Cardiac septum (tissue), 1 donor: ENCODE measurements at places on chromosomes 13 and 19. TPM values are rescaled to one million over a fixed set of nuclear protein-coding genes. Genes with fewer than 3 reads are reported as not detected.

The EFNA2 gene
- total RNA-seq = not detected

The TBXA2R gene
- 1.9 TPM for total RNA-seq

- no peak for DNase-seq
These were observed 15.7 kb downstream of the ZNF808 start for GRCh38 chr19:52542984-52543664.

- peak; percentile 98 for DNase-seq
These were observed at the start of gene KLF2 for GRCh38 chr19:16324384-16325160. Gene KLF2 (plus strand): TSS chr19:16324826. CDS start chr19:16324924, 98 bp downstream.

- DNase-seq = no peak
These were observed 29.9 kb upstream of the IRS2 start for GRCh38 chr13:109816112-109816807.

- no peak for DNase-seq
These were observed 22.3 kb downstream of the TMEM161A start for GRCh38 chr19:19115954-19116353.

DNA sequence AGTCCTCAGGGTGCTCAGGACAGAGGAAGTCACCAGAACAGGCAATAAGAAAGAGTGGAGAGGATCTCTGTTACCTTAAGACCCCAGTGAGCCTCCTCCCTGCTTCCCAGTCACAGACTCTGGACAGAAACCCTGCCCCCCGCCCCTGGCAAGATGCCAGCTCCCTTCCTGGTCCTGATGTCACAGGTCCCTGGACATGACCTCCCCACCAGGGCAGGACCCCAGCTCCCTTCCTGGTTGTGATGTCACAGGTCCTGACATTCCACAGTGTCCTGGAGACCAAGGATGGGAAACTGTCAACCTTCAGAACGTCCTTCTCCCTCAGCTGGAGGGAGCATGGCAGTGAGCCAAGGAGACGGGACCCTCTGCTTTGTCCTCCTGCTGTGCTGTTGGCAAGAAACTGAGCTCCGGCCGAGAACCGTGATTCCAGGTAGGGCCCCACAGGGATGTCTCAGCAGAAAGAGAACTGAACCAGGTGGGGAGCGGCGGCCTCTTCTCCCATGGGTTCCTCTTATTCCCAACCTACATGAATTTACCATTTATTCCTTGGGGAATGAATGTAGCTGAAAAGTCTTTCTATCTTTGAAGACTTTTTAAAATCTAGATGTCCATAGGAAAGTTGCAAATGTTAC, at the start of gene SPACA7:
Gene SPACA7, plus strand, starts transcription at position 306 of the 632 bp plus-strand sequence. Its CDS starts 31 bp downstream, at position 337.
- no peak for DNase-seq

- DNase-seq = no peak
These were observed 495 bp downstream of the DCLK1 start for GRCh38 chr13:36130552-36131221.

DNA sequence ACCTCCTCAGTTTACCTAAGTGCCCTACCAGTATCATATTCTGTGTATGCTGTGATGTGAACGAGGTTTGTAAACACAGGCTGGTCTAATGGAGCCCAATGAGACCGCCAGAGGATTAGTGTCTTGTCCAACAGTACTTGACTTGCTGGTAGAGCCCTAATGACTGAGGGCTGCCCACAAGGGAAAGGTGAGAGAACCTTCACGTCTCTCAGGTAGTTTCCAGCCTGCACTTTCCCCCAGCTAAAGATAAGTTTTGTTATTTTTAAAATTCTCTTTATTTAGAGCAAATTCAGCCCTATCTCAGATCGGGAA, 498 bp upstream of the RBM26 start:
- no peak for DNase-seq
